Immature natural killer cell (primary cell): ENCODE measurements at places on chromosomes 12 and 14. TPM values are rescaled to one million over a fixed set of nuclear protein-coding genes. Genes with fewer than 3 reads are reported as not detected.

DNA sequence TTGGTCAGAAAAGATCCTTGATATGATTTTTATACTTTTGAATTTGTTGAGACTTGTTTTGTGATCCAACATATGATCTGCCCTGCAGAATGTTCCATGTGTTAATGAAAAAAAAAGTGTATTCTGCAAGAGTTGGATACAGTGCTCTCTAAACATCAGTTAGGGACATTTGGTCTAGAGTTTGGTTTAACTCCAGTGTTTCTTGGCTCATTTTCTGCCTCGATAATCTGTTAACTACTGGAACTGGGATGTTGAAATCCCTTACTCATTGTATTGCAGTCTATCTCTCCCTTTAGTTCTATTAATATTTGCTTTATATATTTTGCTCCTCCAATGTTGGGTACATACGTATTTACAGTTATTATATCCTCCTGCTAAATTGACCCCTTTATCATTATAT is 18.3 kb upstream of the TXNRD1 start:
- H3K36me3 ChIP-seq, result peaks cover 3% of the 10 kb centered on the region
- H3K27me3 ChIP-seq, result peaks cover 18% of the 10 kb centered on the region
- no peaks in the 10 kb centered on the region for H3K4me1 ChIP-seq
- no peak overlapping the region for H3K27ac ChIP-seq
- no peak for DNase-seq

DNA sequence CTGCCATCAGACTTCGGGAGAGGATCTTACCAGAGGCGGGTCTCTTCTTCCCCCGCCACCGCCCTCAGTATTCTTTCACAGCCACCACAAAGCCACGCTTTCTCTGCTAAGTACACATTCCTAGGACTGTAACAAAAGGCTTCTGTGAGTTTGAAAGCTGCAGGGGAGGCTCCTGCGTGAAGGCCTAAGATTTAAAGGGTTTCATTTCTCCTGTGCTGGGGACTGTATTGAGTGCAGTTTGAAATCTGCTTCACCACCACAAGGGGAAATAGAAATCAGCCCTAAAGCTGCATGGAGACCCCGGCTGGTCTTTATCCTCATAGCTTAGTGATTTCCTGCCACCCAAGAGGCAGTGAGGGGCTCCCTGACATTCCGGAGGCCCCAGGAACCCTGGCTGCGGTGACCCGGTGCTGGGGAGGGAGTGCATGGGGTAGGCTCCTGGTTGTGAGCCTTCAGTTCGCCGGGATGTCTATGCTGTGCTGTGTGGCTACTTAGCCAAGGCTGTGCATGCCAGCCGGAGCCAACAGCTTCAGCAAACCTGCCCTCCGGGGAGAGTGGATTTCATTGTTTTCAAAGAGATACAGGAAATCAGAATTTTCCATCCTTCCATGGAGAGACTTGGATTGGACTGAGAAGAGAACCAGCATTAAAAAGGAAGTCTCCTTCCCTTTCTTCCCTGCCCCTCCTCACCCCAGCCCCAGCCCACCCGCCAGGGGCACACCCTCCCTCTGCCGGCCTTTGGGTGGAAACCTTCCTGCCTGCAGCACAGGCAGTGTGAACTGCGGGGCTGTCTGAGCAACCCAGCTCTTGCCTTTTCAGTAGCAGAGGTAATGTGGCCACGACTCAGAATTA is 163.3 kb downstream of the ETV6 start:
- H3K4me3 ChIP-seq, result peak overlapping the region; percentile 25
- no peak for DNase-seq
- H3K36me3 ChIP-seq, result no peaks in the 10 kb centered on the region
- peak overlapping the region; percentile 27 for H3K27ac ChIP-seq
- H3K4me1 ChIP-seq, result peaks cover 28% of the 10 kb centered on the region
- peaks cover 4% of the 10 kb centered on the region for H3K27me3 ChIP-seq

Gene EFS
- polyA plus RNA-seq, result not detected

DNA sequence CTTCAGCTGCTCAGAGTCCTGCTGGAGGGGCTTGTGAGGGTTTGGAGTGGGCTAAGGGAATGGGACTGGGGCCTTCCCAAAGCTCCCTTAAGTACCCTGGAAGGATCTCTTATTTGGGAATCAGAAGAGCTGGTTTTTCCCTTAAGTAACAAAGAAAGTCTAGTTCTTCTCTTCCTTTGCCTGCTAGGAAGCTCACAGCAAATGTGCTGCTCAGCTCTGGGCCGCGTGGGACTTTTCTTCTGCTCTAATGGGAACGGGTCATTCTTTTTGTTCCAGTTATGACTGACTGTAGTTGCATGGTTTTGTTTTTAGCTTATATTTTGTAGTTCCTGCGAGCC is 6.0 kb downstream of the KIF26A start:
- no peak overlapping the region for H3K27ac ChIP-seq
- no peak for DNase-seq
- H3K4me1 ChIP-seq, result no peaks in the 10 kb centered on the region
- H3K4me3 ChIP-seq, result no peak overlapping the region
- H3K36me3 ChIP-seq, result no peaks in the 10 kb centered on the region

Gene NKX2-8
- polyA plus RNA-seq, result not detected

GRCh38 chr12:104975587-104976343 is 10.4 kb upstream of the NOPCHAP1 start:
- H3K27me3 ChIP-seq, result peaks cover 6% of the 10 kb centered on the region
- H3K4me1 ChIP-seq, result no peaks in the 10 kb centered on the region
- no peaks in the 10 kb centered on the region for H3K36me3 ChIP-seq

- no peaks in the 10 kb centered on the region for H3K27me3 ChIP-seq
- peaks cover 42% of the 10 kb centered on the region for H3K4me1 ChIP-seq
- DNase-seq, result no peak
- no peak overlapping the region for H3K27ac ChIP-seq
- H3K36me3 ChIP-seq, result no peaks in the 10 kb centered on the region
Measured at GRCh38 chr12:71837356-71837755, 2.2 kb upstream of the TBC1D15 start.

DNA sequence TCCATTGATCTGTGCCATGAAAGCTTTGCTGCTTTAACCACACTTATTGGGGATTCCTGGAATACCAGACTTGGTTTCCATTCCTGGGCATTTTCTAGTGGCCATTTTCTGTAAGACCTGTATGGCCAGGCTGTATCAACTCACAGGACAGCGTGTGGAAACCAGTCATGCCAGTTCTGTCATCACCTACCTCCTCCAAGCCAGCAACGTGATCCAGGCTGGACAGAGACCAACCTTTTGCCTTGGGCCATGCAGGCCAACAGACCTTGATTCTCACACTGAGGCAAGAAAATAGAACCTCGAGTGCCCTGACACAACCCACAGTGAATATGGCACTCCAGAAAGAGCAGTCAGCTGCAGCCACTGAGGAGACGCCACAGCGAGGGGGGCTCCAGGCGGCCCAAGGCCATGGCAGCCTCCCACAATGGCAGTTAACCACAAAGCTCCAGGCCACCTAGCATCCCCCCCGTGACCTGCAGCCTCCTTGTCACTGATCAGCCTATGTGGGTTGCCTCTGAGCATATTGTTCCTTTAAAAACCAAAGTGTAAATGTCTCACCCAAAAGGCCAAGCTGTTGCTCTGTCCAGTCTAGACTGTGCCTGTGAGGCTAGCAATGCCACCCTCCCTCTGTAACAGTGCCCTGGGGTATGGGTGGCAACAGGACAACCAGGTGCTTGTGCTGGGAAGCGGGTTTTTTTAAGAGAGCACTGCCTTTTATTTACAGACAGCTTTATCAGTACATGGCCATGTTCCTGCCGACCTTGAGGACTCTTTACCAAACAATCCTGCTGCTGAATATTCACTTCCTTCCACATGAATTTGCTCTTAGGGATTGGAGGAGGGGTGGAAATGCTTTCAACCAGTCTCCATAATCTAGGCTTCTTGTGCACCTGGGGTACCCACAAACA is 168.7 kb upstream of the HIF1A start:
- peaks cover 50% of the 10 kb centered on the region for H3K27me3 ChIP-seq
- DNase-seq, result peak; percentile 66
- peak overlapping the region; percentile 94 for H3K27ac ChIP-seq
- H3K36me3 ChIP-seq, result peaks cover 34% of the 10 kb centered on the region
- H3K4me1 ChIP-seq, result peaks cover 96% of the 10 kb centered on the region

Gene SLCO1A2
- polyA plus RNA-seq, result not detected

- peaks cover 14% of the 10 kb centered on the region for H3K27me3 ChIP-seq
- no peak overlapping the region for H3K4me3 ChIP-seq
- H3K4me1 ChIP-seq, result no peaks in the 10 kb centered on the region
- H3K36me3 ChIP-seq, result no peaks in the 10 kb centered on the region
Measured at GRCh38 chr12:1552911-1553491, 41.4 kb downstream of the FBXL14 start.

DNA sequence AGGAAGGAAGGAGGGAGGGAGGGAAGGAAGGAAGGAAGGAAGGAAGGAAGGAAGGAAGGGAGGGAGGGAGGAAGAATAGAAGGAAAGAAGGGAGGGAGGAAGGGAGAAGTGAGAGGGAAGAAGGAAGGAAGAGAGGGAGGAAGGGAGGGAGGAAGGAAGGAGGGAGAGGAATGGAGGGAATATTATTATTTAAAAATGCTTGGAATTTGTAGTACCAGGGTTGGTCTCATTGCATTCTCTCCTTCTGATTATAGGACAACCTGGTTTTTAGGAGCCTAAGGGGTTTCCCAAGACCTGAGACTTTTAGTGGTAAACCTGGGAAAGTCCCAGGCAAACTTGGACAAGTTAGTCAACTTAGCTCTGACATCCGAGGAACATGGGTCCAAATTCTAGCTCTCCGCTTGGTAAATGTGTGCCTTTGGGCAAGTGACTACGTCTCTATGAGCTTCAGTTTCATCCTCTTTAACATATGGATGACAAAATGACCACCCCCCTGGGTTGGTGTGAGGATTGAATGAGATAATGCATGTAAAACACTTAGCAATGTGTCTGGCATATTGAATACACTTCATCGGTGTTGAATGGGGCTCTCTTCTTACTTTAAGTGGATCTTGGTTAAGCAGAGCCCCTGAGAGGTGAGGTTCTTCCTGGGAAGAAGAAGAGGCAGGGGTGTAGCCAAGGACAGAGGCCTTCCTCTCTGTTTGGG is 690.7 kb upstream of the TBX3 start:
- DNase-seq, result no peak
- H3K36me3 ChIP-seq, result no peaks in the 10 kb centered on the region
- peaks cover 2% of the 10 kb centered on the region for H3K27me3 ChIP-seq
- H3K4me3 ChIP-seq, result no peak overlapping the region
- H3K4me1 ChIP-seq, result no peaks in the 10 kb centered on the region

DNA sequence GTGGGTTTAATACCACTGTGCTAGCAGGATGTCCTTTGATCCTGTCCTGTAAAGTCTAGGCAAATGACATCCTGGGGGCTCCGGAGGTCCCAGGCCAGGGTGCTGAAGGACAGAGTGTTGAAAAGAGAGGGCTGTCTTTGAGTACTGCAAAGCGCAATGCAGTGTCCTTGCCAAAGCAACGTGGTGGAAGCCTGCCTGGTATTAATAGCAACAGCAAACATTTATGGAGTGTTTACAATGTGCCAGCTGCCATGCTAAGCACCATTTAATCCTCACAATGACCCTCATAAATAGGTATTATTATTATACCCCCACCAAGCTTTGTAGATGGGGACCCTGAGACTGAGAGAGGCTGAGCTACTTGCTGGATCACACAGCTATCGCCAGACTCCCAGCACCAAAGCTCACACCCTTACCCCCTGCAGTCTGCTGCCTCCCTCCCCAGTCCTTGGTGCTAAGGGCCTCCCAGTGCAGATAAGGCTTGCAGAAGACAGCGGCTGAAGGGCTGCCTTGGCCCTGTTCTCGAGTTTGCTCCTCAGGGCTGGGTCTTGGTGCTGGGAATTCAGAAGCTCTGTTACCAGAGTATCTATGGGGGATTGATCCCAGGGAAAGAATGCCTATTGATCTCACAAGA is 427.7 kb downstream of the FUT8 start:
- H3K27me3 ChIP-seq, result peaks cover 3% of the 10 kb centered on the region
- H3K27ac ChIP-seq, result no peak overlapping the region

DNA sequence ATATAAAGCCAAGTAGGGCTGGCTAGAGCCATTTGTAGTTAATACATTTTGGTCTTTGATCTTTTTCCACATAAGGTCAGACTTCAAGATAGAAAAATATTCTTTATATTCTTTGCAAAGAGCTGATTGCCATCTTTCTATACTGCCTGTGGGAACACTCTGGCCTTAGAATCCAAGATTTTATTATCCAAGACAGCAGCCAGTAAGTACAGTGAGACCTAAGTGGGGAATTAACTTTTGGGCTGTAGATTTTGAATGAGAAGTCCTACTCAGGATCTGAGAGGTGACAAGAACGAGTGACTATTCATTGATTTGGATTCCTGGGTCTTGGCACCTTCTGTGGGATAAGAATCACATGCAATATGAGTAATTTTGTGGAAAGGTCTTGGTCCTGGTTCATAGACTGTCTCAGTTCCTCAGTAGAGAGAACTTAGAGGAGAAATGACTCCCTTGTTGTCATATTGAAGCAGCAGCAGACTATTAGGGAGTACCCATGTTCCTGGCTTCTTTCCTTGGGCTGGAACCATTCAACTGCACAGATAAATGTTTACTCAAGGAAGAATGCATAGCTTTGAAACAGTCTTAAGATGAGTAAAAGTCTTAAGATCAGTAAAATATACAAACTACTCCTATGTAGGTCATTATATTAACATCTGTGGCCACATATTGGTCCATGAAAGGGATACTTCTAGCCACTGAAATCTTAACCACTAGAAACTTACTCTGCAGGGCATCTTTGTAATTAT is 353.8 kb downstream of the RAD51B start:
- DNase-seq, result no peak
- H3K36me3 ChIP-seq, result no peaks in the 10 kb centered on the region
- H3K27me3 ChIP-seq, result no peaks in the 10 kb centered on the region
- no peak overlapping the region for H3K4me3 ChIP-seq
- no peaks in the 10 kb centered on the region for H3K4me1 ChIP-seq

Gene GPR84
- not detected for polyA plus RNA-seq

DNA sequence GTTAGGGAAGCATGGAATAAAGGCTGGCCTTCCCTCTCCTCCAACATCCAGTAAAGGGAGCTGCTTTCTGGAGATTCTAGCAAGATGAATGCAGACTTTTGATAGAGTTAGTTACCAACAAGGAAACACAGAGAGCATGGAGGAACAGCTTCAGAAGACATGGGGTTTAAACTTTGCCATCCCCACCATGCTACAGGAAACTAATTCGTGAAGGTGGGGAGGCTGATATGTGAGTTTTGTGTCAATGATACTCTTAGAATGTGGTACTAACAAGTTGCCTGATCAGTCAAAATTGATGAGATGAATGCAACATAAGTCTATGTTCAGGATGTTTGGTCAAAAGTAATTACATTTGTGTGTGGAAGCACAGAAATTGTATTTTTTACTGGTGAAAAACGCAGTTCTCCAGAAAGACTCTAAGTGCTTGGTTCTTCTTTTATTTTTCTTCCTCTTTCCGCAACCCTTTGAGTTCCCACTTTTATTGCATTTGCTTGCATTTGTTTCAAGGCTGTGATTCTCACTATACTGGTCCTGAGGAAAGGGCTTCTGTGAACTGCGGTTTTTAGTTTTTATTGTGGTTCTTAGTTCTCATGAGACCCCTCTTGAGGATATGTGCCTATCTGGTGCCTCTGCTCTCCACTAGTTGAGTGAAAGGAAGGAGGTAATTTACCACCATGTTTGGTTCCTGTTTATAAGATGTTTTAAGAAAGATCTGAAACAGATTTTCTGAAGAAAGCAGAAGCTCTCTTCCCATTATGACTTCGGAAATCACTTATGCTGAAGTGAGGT is at the start of gene CLEC4A:
CLEC4A (plus strand) TSS at position 494 of the 789 bp plus-strand sequence; CDS start at position 756, 262 bp downstream.
- no peak within 1 kb of the TSS for H3K27ac ChIP-seq
- H3K36me3 ChIP-seq, result peaks cover 32% of the 10 kb centered on the region
- H3K27me3 ChIP-seq, result peaks cover 3% of the 10 kb centered on the region
- H3K4me1 ChIP-seq, result peaks cover 6% of the 10 kb centered on the region
- DNase-seq, result no peak

- peak; percentile 56 for DNase-seq
- H3K4me3 ChIP-seq, result peak overlapping the region; percentile 91
- peaks cover 8% of the 10 kb centered on the region for H3K36me3 ChIP-seq
Measured at GRCh38 chr14:23071244-23071920, 14.1 kb upstream of the CDH24 start.

Gene EIF2S3B
- polyA plus RNA-seq, result 0.30 TPM

Gene AICDA
- polyA plus RNA-seq, result not detected

Gene BCL11B
- 0.75 TPM for polyA plus RNA-seq
